NCI-H1105 treated with DMSO at 0.1 percent for 48 hours (cell line): ENCODE measurements at places on chromosomes 11 and 22.
A peak's percentile ranks its signal among the peaks of the same experiment; 100 is the strongest.

- no peak for DNase-seq
Observed at GRCh38 chr11:14373941-14374646, 15.1 kb upstream of the RRAS2 start.

DNA sequence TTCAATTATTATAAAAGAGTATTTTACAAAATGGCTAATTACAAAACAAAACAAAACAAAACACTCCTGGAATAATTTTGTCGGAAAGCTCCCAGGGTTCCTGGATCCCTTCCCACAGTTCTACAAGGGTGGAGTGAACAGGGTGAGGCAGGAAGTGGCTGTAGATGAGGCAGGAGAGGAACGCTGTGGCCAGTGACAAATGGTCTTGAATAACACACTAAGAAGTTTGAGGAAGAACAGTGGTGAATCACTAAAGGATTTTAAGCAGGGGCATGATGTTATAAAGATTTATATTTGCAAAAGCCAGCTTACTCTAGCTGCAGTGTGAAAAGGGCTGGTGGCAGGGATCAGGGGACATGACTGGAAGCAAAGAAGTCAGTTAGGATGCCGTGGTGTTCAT is 33.8 kb upstream of the APOA1 start:
- DNase-seq: no peak

DNA sequence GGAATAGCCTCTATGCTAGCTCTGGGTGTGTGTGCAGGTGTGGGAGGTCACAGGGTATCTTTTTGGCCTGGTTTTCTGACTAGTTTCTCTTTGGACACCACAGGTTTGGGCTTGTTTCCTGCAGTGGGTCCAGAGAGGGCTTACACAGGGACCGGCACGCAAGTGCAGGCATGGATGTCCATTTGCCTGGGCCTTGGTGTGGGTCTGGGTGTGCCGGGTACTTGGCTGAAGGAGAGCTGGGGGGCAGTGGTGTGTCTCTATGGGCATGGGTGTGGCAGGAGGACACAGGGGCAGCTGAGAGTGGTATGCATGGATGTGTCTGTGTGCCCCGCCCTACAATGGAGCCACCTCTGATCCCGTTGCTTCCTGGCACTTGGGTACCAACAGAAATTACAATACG is 7.5 kb upstream of the KCNJ11 start:
- DNase-seq: no peak

DNA sequence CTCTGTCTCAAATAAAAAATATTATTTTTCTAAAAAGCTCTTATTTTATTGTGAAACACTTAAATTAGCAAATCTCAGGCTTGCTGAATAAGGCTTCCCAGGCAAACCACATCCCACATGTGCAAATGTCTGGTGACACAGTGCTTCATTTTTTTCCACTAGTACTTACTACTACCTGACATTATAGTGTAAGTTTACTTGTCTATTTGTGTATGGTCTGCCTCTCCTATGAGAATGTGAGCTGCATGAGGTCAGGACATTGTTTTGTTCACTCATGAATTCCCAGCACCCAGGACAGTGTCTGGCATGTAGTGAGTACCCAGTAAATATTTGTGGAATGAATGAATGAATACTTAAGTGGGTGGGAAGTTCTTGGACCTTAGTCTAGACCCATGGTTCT is 103.1 kb downstream of the PTPRJ start:
- no peak for DNase-seq

DNA sequence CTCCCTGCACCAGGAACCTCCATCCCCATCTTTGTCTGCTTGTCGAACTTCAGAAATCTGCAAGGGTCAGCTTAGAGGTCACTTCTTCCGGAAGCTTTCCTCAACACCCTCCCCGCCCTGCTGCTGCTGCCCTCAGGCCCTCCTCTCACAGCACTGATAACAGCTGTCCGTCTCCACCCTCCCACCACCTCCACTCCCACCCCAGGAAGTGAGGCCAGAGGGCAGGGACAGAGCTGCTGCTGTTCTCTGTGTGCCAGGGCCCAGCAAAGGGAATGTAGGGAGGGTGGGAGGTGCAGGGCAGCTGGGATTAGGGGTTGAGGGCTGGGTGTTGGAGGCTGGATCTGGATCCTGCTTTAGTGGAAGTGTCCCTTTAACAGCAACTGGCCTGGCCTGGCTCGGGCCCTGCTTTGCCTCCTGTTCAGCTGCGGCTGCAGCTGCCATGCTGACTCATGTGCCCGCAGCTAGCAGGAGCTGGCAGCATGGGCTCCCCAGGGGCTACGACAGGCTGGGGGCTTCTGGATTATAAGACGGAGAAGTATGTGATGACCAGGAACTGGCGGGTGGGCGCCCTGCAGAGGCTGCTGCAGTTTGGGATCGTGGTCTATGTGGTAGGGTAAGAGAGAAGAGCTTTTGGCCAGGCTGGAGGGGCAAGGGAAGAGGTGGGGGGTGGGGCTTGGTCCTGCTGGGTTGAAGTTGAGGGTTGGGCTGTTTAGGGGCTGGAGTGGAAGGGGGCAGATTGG is at the start of gene P2RX6:
P2RX6 (plus strand) TSS at position 440 of the 740 bp plus-strand sequence; CDS start at position 450, 10 bp downstream.
- DNase-seq: no peak

GRCh38 chr11:30225642-30226041 is 5.2 kb upstream of the FSHB start:
- DNase-seq: no peak

DNA sequence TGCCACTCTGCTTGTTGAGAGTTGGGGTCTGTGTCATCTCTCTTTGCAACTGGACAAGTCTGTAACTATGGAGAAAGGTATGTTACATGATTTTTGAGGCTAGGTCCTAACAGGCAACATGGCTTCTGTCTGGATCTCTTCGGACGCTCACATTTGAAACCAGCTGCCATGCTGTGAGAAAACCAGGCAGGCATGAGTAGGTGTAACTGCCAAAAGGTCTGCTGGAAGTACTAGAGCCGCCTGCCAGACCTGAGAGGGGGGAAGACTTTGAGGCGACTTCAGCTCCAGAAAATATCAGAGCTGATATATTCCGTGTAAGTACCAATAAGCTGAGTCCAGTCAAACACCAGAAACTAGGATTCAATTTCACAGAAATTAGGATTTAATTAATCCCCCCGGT is 579.5 kb downstream of the LRRC4C start:
- DNase-seq: no peak

GRCh38 chr11:76566811-76567210 is 103.7 kb downstream of the LRRC32 start:
- no peak for DNase-seq

DNA sequence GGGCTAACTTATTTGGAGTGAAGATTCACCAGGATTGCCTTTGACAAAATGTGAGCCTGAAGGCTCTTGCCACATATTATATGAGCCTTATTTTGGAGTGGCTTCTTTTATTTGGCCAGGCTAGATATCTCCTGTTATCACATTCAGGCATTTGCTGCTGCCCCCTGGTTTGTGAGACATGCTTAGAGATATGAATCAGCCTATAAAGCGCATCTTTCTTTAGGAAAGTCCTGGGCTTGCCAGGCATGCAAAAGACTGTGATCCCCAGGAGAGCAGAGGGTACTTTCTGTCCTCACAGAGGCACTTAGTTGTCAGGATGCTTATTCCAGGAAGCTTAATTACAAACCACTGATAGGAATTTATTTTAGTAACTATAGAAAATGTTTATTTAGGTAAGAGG is 333.3 kb downstream of the FAT3 start:
- DNase-seq: no peak

GRCh38 chr11:9760193-9760575 is 96.3 kb downstream of the SWAP70 start:
- DNase-seq: no peak

DNA sequence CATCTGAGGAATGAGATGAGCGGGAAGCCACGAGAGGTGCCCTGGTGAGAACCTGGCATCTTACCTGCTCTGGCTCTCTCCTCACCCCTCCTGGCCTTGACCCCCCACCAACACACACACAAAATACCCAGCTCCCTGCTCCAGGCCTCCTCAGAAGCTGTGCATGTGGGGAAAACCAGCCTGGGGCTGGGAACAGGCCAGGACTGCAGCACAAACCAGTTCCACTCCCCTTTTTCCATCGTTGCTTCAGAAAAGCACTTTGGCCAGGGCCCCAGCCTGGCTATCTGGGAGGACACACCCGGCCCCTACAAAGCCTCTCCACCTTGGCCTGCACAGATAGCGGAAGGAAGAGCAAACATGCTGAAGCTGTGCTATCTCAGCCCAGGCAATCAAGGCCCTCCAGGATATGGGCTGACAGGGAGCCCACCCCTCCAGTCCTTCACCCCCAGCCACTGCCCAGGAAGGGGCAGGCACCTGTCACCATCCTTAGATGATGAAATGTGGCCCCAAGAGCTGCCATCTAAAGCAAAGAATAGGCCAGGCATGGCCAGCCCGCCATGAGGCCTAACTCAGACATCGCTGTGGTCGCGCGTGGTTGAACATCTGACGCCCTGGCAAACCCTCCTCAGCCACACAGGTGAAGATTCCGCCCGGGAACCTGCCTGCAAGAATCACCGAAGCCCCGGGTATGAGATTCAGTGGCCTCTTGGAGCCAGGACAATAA is 35.4 kb downstream of the PISD start:
- no peak for DNase-seq

- DNase-seq: no peak
Observed at GRCh38 chr11:1706634-1707400, 9.8 kb downstream of the KRTAP5-6 start.

GRCh38 chr11:109770323-109770722 is 322.9 kb upstream of the ZC3H12C start:
- DNase-seq: no peak

- no peak for DNase-seq
Observed at GRCh38 chr22:50563413-50564160, 868 bp upstream of the SYCE3 start.

GRCh38 chr11:27294654-27295053 is 68.4 kb downstream of the CCDC34 start:
- DNase-seq: no peak

- no peak for DNase-seq
Observed at GRCh38 chr11:108224911-108225786, 2.3 kb downstream of the ATM start.

GRCh38 chr11:19027829-19028595 is 32.5 kb downstream of the MRGPRX2 start:
- no peak for DNase-seq

- DNase-seq: no peak
Observed at GRCh38 chr22:49735411-49735900, 92.2 kb downstream of the BRD1 start.

DNA sequence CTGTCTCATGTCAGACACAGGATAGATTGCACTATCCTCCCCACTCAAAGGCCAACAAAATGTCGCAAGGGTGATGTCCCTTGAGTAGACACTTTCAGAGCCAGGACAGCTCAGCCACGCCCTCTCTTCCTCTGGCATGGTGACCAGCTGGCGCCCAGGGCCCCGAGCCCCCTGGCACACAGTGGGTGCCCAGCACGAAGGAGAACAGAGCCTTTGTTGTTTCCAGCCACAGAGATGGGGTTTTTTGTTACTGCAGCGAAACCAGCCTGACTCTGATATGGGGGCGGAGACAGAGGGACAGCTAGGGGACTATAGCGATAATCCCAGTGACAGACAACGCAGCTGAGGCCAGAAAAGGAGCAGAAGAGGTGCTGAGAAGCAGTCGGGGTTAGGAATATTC is 23.3 kb upstream of the CCND1 start:
- no peak for DNase-seq

- no peak for DNase-seq
Observed at GRCh38 chr11:83278351-83278750, 7.8 kb downstream of the CCDC90B start.

DNA sequence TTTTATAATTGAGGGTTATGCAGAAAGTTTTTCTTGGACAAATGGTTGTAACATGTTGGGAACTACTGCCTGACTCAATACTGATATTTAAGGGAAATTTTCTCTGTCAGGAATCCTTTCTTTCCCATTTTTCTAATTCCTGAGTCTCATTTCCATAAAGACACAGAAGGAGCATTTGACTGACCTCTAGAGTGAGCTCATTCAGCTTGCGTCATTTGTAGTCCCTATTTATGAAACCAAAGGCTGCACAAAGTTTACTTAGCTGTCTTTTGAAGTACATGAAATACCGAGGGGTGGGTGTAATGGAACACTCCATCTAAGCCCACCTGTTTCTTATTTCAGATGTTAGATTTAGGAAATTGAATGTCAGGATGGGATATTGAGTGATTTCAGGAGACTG is 359.5 kb upstream of the C11orf87 start:
- no peak for DNase-seq

- peak; percentile 71 for DNase-seq
Observed at GRCh38 chr11:95923728-95924413, at the start of gene MTMR2. Gene MTMR2, minus strand, starts transcription at chr11:95924107. Its CDS starts 153 bp downstream, at chr11:95923954.

DNA sequence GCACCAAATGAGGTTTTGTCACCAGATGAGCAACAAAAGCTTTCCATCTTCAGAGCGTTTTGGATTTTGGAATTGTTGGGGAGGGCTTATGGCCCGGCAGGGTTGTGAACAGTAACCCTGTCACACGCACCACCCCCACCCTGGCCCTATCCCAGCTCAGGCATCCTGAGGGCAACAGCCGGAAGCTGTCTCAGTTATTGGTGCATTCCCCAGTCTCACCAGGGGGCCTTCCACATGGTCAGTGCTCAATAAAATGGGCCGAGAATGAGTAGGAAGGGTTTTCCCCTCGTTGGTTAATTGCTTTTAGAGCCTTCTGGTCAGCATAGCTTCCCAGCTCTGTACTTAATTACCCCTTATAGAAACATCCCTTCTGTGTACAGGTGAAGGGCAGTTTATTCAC is 46.0 kb downstream of the LRP5 start:
- DNase-seq: no peak

DNA sequence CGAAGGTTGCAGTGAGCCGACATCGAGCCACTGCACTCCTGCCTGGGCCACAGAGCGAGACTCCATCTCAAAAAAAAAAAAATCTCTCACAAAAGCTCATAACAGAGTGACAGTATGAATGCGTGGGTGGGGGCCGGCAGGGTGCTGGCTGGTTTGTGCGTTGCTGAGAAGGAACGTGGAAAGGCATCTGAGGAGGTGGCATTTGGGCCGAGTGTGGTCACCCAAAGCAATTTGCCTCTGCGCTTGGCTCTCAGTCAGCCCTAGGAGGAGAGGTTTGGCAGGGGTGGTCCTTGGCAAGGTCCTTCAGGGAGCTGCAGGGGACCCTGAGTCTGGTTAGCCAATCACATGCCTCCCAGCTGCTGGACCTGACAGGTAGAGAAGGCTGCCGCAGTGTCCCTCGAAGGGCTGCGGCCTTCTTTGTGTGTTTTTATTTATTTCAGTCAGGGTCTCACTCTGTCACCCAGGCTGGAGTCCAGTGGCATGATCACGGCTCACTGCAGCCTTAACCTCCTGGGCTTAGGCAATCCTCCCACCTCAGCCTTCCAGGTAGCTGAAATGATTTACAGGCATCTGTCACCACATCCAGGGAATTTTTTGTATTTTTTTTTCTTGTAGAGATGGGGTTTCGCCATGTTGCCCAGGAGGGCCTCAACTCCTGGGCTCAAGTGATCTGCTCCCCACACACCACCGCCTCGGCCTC is 23.5 kb upstream of the OSBPL5 start:
- DNase-seq: no peak

DNA sequence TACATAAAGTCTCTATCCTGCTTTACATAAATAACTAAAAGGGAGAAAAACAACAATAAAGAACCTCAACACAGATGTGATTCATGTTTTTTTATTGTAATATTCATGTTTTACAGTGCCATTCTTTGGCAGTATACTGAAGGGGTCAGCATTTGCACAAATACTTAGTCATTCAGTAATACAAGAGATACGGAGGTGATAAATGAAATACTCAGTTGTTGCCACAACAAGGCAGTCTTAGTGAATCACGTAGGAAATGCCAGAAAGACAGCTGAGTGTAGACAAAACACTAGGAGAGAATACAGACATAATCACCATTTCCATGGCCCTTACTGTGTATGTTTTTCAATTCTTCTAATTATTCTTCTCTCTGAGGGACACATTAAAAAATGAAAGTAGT is 910.4 kb downstream of the METTL15 start:
- no peak for DNase-seq
